Ureter (tissue), 1 donor: ENCODE measurements at places on chromosomes 16 and 17.

DNA sequence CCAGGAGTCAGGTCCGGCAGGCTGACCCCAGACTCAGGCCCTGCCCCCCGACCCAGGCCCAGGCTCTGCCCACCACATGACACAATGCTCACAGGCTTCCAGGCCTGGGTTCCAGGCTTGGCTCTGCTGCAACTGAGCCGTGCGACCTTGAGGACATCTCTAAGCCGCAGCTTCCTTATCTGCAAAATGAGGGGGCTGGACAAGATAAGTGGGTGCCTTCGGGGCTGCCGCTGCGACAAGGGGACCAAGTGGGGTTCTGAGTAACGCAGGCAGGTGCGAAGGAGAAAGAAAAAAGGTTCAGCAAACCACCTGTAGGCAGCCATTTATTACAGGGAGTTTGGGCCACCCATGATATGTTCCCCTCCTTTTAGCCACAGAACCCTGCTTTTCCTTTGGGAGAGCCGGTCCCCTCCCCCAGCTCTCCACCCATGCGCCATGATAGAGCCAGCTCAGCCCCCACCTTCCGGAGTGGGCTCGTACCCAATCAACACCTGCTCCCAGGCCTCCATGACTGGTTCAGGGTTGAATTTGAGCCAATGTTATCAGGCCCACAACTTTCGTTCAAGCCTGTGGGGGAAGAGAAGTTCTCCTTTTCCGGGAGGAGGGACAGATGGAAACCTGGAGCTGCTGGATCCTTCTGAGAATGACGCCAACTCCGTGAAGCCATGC, 38.2 kb downstream of the RTN4RL1 start:
- no peak for DNase-seq

DNA sequence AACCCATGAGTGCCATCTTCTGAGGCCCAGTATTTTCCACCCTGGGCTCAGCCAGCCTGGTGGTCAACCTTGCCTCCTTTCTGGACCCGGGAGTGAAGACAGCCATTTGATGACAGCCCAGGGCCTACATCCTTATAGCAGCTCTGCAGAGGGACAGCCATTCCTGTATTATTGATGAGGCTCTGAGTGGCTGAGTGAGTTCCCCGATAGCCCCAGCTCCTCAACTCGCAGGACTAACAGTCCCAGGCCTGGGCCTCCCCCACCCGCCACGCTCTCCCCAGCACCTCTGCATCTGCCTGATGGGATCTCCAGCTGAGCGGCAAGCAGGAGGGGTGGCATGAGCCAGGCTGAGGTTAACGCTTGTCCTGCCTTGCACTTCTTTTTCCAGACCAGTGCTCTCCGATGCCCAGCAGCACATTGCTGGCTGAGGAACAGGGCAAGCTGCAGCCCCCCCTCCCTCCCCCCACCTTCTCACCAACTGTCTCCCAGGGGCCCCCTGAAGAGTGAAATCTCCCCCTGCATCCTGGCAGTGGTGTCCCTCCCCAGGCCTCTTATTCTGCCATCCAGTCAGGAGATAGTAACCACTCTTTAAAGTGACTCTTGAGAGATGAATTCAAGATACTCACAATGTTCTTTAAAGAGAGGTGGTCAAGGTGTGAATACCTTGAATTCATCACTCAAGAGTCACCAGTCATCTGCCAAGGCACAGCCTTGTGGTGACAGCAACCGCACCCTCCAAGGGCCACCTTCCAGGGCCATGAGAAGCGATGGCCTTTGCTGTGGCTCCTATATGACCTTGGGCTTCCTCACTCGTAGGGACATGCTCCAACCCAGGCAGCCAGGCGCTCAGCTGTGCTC, 23.5 kb downstream of the CACNG5 start:
- no peak for DNase-seq

DNA sequence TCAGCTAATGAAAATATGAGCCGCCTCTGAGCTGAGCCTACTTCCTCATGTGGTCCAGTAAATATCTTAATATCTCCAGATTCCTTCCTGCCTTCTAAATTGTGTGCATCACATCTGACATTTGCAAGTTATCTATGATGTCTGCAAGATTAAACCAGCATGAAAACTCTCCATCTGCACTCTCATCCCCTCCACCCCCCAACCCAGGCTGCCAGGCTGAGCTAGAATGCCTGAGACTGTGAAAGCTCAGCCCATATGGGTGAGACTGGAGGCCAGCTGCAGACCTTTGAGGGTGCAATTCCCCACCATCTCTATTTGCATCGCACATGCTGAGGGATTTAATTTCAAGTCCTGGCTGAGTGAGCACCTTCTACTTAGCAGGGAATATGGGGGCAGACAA, 82.8 kb downstream of the ASIC2 start:
- no peak for DNase-seq

GRCh38 chr16:81624760-81625543, 154.1 kb upstream of the PLCG2 start:
- DNase-seq = no peak

- DNase-seq = no peak
Observed at GRCh38 chr17:40905370-40905769, 20.3 kb upstream of the KRT20 start.

GRCh38 chr16:77987810-77988209, 34.5 kb upstream of the CLEC3A start:
- DNase-seq = no peak

- DNase-seq = no peak
Observed at GRCh38 chr16:67429053-67429798, 1.7 kb upstream of the HSD11B2 start.

GRCh38 chr16:52247737-52248136, 299.2 kb downstream of the TOX3 start:
- no peak for DNase-seq

- no peak for DNase-seq
Observed at GRCh38 chr16:68202091-68202519, 33.8 kb downstream of the ESRP2 start.

DNA sequence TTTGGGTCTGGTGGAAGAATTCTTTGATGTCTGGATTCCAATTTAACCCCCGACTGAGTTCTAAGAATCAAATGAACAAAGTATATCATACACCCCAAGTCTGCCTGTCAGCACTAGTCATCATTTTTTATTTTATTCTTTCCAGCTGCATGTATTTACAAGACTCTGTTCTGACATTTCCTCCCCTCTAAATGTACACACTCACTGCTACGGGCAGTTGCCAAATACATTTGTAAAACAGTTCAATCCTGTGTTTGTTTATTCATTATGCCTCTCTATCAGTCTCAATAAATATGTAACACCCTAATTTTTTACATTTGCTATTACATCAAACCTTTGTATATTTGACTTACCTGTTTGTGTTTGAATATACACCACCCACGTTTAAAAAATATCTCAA, 422.3 kb upstream of the PSMD7 start:
- DNase-seq = no peak

DNA sequence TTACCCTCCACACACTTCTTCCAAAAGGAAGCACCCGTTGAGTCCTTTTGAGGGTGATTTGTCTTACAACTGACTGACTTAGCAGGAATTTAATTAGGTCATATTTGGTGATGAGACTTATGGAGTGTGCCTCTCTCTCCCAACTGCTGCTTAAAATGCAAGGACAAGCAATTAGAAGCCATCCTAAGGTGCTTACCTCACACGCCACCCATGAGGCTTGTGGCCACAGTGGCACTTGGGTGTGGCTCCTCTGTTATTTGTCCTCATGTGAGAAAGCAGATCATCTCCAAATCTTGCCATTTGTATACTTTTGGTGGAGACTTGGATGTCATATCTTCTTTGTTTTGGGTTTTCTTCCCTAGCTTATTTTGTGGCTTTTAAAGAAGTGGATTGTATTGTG, 61.6 kb downstream of the WNT3 start:
- DNase-seq = no peak

DNA sequence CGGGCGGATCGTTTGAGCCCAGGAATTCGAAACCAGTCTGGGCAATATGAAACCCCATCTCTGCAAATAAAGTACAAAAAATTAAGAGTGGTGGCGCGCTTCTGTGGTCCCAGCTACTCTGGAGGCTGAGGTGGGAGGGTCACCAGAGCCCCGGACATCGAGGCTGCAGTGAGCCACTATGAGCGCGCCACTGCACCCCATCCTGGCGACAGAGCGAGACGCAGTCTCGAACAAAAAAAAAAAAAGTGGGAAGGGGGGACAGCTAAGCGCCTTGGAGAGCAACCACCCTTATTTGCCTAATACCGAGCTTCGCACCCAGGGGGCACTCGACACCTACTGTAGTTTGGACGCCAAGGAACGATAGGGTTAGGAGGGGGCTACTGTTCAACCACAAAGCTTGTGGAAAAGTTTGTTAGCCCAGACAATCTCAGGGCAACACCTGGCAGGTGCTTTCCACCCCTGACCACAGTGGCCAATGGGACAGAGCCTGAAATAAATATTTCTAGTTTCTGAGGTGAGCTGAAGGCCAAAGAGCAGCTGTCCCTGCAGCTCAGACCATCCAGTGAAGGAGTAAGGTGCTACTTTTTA, 847 bp upstream of the PSMC3IP start:
- peak; percentile 83 for DNase-seq

- no peak for DNase-seq
Observed at GRCh38 chr16:15971440-15971815, 22.0 kb downstream of the ABCC1 start.

GRCh38 chr17:82100502-82101298, 2.7 kb upstream of the FASN start:
- no peak for DNase-seq

GRCh38 chr17:44187131-44187899, 543 bp downstream of the TMUB2 start:
- DNase-seq = no peak

GRCh38 chr17:37109731-37110710, 161.3 kb downstream of the AATF start:
- no peak for DNase-seq
